ENCODE measurements at places on chromosomes 3 and 15.

DNA sequence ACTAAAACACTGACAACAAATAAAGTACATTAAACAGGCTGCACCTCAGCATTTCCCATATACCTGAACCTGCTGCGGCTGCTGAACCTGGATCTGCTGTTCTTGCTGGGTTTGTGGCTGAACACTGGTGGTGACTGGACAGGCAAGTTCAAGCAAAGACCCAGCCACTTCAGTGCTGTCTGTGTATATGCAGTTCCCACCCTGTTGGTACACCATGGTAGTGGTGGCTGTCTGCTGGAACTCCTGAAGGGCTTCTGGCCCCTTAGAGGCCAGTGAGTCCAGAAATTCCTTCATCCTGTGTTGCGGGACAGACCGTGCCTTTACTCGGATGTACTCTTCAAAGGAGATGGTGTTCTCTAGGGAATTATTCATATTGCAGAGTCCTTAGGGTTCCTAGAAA is 17.2 kb downstream of the QRICH1 start:
- no peak for DNase-seq

DNA sequence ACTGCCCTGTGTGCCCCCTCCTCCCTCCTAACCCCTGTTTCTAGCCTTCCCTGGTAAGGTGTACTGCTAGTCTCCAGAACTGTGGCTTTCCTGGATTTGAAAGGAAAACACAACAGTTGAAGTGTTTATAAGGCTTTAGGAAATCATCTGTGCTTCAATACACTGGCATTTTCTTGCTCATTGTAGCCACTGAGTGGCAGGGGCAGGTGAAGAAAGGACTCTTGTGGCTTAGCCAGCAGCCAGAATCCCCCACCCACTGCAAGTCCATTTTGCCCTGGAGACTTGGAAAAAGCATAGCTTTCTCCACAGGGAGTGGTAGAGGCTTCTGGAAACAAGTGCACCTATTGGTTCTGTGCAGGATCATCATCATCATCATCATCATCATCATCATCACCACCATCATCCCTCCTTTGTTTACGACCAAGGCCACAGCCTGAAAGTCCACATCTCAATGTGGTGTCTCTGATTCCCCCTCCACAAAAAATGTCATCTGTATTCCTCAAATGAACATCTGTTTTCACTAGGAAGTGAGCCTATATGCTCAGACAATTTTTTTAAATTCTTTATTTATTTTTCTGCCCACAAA is 33.4 kb downstream of the AQP9 start:
- no peak for DNase-seq

DNA sequence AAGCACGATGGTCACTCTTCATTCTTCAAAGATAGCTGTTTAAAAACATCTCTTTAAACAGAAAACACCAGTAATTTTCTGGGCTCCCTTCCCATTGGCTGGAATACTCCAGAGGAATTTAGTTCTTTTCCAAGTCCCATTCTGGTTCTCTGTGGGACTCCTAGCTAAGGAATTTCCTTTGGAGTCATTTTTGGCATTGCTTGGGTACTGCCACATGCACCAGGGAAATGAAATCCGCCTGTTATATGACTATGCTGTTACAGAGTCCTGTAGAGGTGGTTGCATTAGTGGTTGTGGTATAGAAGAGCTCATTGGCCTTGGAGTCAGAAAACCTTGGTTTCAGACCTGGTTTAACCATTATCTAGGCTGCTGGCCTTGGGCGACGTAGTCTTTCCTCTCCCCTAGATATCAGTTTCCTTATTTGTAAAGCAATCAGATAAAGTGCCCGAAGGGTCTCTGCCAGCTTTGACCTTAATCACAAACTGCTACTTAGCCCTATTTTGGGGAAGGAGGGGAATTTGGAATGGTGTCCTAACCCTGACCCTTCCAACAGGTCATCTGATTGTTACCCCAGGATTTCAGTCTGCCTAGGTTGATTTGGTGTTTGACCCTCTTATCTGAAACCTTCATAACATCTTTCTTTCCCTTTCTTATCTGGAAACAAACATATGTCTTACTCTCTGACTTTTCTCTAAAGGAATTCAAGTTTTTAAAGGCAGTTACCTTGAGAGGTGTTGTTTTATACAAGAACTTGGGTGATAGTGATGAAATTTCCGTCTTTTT is 13.4 kb downstream of the RTP1 start:
- DNase-seq, result no peak

GRCh38 chr15:55402707-55403106 is 5.5 kb downstream of the CCPG1 start:
- no peak for DNase-seq

GRCh38 chr3:49013738-49014660 is 4.4 kb downstream of the DALRD3 start:
- DNase-seq, result no peak

- no peak for DNase-seq
Measured at GRCh38 chr15:67941648-67942310, 101.9 kb upstream of the RNU6-1 start.

- no peak for DNase-seq
Measured at GRCh38 chr3:10548992-10549391, 43.6 kb upstream of the ATP2B2 start.

GRCh38 chr15:52076889-52077781 is 35.4 kb downstream of the BCL2L10 start:
- DNase-seq, result no peak

GRCh38 chr3:58041826-58042324 is 33.7 kb downstream of the FLNB start:
- no peak for DNase-seq

DNA sequence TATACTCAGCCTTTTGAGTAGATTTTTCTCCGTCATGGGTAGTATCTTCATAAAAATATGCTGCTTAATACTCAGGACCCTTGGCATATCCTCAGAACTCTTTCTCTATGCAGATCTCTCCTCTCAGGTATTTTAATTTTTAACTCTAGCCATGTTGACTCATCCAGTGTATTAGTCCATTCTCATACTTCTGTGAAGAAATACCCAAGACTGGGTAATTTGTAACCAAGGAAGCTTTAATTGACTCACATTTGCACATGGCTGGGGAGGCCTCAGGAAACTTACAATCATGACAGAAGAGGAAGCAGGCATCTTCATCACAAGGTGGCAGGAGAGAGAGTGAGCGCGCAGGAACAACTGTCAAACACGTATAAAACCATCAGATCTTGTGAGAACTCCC is 129.3 kb upstream of the CD96 start:
- no peak for DNase-seq
